ENCODE measurements at places on chromosomes 3 and 15.

DNA sequence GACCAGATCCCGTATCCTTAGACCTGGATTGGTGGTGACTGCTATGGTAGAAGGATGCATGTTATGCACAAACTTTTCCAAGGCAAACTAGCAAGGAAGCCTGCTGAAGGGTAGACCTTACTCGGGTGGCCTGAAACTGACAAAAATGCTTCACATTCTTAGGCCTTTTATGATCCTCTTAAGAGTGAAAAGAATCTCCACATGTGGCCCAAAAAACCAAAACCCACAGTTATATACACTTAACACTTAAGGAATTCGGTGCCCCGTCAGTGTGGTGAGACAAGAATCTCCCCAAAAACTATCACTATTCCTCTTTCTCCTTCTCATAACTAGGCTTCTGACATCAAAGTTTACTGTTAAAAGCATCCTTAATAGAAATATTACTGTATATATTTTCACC, 130.1 kb upstream of the SOX2 start:
- no peak for DNase-seq

GRCh38 chr3:163422671-163423070, 1655.6 kb downstream of the SI start:
- no peak for DNase-seq

- peak; percentile 76 for DNase-seq
Observed at GRCh38 chr3:136195258-136196063, 674 bp downstream of the MSL2 start.

- no peak for DNase-seq
Observed at GRCh38 chr3:16146015-16146730, 28.3 kb upstream of the GALNT15 start.

GRCh38 chr3:25831578-25831977, 41.7 kb downstream of the OXSM start:
- DNase-seq, result no peak

DNA sequence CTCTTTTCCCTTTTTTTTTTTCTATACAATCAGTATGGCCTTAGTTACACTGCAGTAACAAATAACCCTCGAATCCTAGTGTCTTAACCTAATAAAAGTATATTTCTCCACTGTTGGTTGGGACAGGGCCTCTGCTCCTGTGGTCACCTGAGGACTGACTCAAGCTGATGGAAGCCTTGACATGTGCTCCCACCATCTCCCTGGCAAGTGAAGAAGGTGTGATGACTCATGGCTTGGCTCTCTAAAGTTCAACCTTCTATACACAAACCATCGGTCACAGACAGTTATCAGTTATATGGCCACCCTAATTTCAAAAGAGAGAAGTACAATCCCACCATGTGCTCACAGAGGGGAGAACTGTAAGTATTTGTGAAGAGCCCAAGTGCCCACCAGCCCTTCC, 65.8 kb upstream of the CACNA2D3 start:
- no peak for DNase-seq

GRCh38 chr15:88841236-88841635, 38.0 kb downstream of the ACAN start:
- no peak for DNase-seq

- DNase-seq, result no peak
Observed at GRCh38 chr3:15276028-15276724, 56.2 kb downstream of the SH3BP5 start.

- no peak for DNase-seq
Observed at GRCh38 chr3:123819949-123820348, 64.2 kb downstream of the MYLK start.

DNA sequence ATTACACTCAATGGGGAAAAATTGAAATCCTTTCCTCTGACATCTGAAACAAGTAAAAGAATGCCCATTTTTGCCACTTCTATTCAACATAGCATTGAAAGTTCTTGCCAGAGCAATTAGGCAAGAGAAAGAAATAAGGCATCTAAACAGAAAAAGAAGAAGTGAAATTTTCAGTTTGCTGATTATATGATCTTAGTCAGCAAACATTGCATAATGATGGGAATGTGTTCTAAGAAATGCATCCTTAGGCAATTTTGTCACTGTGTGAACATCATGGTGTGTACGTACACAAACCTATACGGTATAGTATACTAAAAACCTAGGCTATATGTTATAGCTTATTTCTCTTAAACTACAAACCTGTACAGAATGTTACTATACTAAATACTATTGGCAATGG, 278.0 kb downstream of the CGGBP1 start:
- DNase-seq, result no peak

DNA sequence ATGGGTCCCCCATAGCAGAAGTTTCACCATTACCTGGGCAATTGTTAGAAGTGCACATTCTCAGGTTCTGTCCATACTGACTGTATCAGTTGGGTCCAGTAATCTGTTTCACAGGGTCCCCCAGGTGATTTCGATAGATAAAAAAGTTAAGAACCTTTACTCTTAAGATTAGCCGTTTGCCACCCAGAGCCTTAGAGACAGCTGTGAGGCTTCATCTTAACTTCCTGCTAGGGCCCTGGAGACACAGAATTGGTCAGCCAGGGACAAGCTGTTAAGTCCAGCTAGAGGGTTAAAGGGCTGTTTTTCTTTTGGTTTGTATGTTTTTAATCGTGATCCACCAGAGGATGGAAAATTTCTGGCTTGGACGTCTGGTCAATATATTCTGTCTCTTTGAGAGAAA, 6.7 kb downstream of the FAM162A start:
- DNase-seq, result no peak

GRCh38 chr3:141802316-141803077, 39.3 kb downstream of the GRK7 start:
- no peak for DNase-seq

DNA sequence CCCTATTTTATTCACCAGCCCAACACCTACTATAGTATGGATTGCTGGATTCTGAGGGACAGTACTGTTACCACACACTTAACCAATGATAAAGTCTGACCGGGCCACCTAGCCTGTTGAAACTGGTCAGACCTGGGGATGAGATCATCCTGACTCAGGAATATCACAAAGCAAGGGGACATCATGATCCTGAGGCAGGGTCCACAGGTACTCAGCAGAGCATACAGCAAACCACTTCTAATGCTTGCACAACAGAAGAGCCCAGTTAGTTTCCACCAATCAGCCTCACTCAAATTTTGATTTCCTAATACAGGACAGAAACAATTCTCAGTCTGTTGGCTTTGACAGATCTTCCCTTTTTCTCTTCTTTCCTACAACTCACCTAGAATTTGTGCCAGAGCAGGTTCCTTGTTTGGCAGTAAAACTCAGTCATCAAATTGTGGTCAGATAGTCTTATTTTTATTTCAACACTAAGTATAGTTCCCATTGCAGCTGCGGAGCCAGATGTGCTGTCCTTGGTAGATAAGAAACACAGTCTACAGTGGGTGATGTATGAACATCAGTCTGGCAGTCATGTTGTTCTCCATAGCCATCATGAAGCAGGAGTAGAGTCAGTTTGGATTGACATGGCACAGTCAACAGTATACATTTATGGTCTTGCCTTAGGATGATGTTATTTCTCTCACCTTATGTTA, 90.1 kb upstream of the PRR23C start:
- DNase-seq, result no peak

DNA sequence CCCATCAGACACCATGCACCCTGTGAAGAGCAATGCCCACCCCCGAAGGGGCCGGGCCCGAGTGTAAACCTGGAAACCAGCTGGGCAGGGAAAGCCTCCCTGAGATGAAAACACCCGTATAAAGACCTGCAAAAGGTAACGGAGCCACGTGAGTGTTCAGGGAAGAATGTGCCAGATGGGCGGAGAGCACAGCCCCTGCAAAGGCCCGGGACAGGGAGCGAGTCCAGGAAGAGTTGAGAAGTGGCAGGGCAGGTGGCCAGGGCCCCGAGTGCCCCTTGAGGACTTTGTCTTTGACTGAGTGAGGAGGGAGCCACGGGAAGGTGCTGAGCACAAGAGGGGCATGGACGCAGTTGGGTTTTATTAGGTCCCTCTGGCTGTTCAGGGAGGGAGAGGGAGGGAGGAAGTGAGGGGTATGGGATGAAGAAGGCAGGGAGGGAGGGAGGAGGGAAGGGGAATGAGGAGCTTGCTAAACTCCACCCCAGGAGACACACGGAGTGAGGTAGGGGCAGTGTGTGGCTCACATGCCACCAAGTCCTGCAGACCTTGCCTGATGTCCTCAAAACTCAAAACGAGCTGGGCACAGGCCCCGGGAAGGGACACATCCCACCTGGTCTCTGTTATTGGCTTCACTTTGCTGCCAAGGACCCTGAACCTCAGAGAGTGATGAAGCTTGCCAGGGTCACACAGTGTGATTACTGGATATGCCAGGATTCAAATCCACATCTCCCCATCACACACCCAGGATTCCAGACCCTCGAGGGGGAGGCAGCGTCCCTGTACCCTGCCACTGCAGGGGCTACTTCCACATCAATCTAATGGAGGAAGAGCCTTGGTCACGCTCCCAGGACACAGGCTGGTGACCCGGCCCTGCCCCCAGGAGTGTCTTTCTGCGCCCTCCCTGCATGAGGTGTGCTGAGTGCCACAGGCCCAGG, 49.1 kb upstream of the IQSEC1 start:
- DNase-seq, result no peak

DNA sequence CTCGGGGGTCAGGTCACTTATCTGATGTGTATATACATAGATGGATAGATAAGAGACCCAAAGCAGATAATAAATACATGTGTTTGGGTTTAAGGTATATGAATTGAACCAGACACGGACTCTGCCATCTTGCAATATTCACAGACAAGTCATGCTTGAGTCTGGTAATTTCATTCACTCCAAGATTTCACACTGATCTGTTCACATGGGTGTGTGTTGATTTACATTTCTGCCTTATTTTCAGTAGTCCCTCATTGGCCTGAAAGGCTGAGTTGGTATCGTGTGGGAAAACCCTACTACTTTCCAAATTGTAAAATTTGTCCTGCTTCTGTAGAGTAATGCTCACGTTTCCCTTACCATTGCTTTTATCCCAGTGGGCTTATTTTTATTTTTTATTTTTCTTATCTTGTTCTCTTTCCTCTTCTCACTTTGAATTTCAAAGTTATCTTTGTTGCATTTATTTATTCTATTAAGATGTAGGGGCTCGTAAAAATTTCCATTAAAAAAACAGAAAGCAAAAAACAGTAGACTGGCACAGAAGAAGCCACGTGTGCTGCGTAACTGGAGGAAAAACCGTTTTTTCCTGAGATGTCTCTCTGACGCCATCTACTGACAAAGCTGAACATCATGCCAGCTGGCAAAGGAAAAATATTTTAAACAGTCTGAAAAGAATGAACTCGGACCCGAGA, 10.8 kb upstream of the MFSD1 start:
- DNase-seq, result peak; percentile 74

GRCh38 chr3:126267976-126268615, 87.7 kb upstream of the ALDH1L1 start:
- DNase-seq, result no peak

DNA sequence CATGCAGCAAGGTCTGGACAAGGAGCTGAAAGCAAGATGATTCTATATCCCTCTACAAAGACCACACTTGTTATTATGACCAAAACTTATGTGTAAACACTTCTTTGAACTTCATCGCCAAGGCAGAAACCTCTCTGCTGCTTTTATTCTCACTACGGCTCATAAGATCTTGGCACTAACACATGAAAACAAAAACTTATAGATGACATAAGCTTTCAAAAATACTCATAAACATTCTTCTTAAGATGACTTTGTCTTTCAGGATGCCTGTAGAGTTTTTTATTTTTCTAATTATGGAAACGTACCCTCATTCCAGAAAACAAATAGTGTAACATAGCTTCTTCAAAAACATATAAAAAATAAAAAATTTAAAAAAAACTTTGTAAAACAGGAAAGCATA, 12.5 kb upstream of the C15orf61 start:
- DNase-seq, result no peak

DNA sequence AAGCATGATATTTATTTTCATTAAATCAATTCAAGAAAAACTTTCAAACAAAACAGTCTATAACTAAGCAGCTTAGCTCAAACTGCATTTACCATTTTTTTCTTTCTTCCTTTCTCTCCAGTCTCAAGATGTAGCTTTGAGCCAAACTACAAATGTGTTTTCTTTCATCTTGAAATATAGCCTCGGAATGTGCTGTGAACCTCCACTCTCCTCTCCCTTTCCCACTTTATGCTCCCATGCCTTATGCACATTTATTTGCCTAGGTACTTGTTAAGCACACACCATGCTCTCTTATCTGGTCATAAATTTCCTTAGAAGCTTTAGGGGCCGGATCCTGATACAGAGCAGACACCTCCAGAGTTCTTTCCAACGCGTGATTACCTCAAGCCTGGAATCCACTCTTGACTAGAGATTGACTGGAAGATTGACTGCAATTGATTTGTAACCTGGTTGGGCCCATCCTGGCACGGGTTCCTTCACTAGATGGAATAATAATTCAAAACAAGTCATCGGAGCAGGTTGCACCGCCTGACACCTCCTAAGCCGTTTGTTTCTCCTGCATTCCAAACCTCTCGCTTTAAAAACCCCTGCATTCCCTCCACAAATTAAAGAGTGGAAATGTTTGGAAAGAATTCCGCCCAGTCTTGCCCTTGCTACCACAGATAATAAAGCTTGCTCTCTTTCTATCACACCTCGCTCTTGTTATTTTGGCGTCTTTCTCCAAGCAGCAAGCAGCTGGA, 344.7 kb downstream of the CHL1 start:
- DNase-seq, result no peak

DNA sequence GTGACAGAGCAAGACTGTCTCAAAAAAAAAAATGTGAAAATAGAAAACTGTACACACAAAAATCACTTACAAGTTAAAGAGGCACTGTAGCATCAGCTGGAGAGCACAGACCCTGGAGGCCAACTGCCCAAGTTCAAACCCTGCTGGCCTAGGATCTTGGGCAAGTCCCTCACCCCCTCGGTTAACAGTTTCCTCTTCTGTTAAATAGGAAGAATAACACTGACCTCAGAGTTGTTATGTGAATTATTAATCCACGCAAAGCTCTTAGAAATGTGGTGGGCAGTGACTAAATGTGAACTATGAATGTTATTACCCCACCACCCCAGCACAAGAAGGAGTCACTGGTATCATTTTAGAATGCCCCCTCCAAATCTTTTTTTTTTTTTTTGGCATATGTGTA, 11.2 kb downstream of the CIB1 start:
- DNase-seq, result no peak

- no peak for DNase-seq
Observed at GRCh38 chr15:58492661-58493397, 61.0 kb downstream of the LIPC start.

- DNase-seq, result no peak
Observed at GRCh38 chr3:106068381-106068780, 199.6 kb upstream of the CBLB start.

DNA sequence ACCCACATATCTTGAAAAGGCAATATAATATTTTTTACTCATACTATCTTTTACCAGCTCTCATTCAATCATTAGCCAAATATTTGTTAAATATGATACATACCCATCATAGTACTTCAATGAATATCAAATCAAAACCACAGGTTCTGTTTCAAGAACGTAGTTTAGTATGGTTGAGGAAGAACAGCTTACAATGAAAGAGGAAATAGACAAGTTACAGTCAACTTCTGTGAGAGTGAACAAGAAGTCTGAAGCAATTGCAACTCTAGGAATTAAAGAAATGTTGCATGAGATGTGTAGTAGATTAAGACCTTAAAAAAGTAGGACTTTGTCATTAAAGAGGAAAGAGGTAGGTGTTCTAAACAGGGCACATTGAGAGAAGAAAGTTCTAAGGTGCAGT, 9.3 kb downstream of the BCHE start:
- DNase-seq, result no peak

- DNase-seq, result no peak
Observed at GRCh38 chr15:41832208-41832607, 4.3 kb downstream of the JMJD7 start.

GRCh38 chr3:77919244-77919643, 879.3 kb downstream of the ROBO2 start:
- no peak for DNase-seq

GRCh38 chr3:9316881-9317361, 45.9 kb upstream of the THUMPD3 start:
- no peak for DNase-seq
